EH (cell line): ENCODE measurements at places on chromosomes 12 and 14.

DNA sequence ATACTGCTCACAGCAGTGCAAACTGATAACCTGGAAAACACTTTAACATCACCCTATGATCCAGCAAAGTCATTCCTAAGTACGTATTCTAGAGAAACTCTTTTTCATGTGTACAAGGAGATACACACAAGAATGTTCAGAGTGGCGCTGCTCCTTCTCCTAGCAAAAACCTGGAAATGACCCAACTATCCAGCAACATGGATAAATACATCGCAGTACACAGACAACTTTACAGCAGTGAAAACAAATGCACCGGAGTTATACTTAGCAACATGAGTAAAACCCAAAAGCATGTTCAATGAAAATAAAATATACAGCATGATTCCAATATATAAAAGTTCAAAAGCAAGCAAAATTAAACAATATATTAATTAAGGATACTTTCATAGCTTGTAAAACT, 18.7 kb downstream of the SART3 start:
- peak; percentile 60 for DNase-seq

GRCh38 chr14:104326848-104327247, 188.5 kb downstream of the KIF26A start:
- DNase-seq, result no peak

- no peak for DNase-seq
These were observed 29.7 kb upstream of the SFSWAP start for GRCh38 chr12:131681257-131681620.

GRCh38 chr12:67918441-67918840, 70.8 kb upstream of the IFNG-AS1 start:
- no peak for DNase-seq

- DNase-seq, result no peak
These were observed 391.3 kb downstream of the FLRT2 start for GRCh38 chr14:85921241-85921640.

- no peak for DNase-seq
These were observed 389.7 kb upstream of the FAR2 start for GRCh38 chr12:28759333-28759732.
